Small intestine (tissue), 16 donors: ENCODE measurements at places on chromosomes 4 and X. TPM values are rescaled to one million over a fixed set of nuclear protein-coding genes. Genes with fewer than 3 reads are reported as not detected.

Gene PIN4
- polyA plus RNA-seq: 40.5 TPM

Gene GPR119
- polyA plus RNA-seq: not detected

Gene DOK7
- polyA plus RNA-seq: 0.28 TPM

Gene DRD5
- polyA plus RNA-seq: not detected

Gene AFF2
- polyA plus RNA-seq: not detected

Gene PFKFB1
- 0.41 TPM for polyA plus RNA-seq

DNA sequence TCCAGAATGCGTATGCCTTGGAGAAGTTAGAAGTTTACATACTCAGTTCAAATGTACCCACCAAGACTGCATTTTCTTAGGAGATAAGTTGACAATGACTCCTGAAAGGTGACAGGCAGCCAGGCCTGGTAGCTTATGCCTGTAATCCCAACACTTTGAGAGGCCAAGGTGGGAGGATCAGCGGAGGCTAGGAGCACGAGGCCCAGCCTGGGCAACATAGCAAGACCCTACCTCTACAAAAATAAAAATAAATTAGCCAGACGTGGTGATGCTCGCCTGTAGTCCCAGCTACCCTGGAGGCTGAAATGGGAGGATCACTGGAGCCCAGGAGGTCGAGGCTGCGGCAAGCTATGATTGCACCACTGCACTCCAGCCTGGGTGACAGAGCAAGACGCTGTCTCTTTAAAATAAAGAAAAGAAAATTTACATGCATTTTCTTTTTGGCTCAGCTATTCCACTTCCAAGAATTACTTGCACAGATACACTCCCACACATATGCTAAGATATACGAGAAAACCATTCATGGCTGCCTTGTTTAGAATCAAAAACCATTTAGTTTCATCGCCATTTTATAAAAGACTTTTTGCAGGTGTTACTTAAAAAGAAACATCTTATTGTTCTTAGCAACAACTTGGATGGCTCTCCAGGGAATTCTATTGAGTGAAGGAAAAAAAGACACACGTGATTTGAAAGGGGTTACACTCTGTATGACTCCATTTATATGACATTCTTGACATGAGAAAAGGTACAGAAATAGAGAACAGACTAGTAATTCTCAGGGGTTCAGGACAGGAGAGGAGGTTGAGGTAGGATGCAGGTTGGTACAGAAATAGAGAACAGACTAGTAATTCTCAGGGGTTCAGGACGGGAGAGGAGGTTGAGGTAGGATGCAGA is 66.3 kb downstream of the DHRSX start:
- H3K27ac ChIP-seq: no peak overlapping the region
- H3K4me1 ChIP-seq: no peaks in the 10 kb centered on the region
- no peaks in the 10 kb centered on the region for H3K27me3 ChIP-seq
- H3K4me3 ChIP-seq: no peak overlapping the region

DNA sequence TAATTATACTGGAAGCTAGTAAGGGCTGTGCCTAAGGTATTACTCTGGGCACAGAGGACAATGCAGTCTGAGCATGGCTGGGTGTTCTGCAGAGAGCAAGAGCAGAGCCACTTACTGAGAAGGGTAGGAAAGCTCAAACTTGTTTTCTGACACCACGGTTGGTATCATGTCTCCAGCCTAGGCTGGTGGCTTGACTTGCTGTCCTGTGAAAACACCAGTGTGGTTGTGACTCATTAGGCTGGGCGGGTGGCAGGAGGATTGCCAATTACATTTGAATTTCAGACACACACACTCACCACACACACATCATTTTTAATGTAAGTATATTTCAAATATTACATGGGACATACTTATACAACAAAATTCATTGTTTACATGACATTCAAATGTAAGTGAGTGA is 19.7 kb upstream of the MTM1 start:
- H3K27me3 ChIP-seq: no peaks in the 10 kb centered on the region
- no peaks in the 10 kb centered on the region for H3K36me3 ChIP-seq
- no peak overlapping the region for H3K4me3 ChIP-seq
- no peak overlapping the region for H3K27ac ChIP-seq
- H3K4me1 ChIP-seq: no peaks in the 10 kb centered on the region

- no peaks in the 10 kb centered on the region for H3K27me3 ChIP-seq
- no peak overlapping the region for H3K27ac ChIP-seq
- no peak overlapping the region for H3K4me3 ChIP-seq
These were observed 46.1 kb upstream of the MAGEC2 start for GRCh38 chrX:142251202-142251601.

GRCh38 chr4:37476256-37476655 is 209.9 kb downstream of the RELL1 start:
- peaks cover 22% of the 10 kb centered on the region for H3K4me1 ChIP-seq
- DNase-seq: no peak
- H3K27me3 ChIP-seq: no peaks in the 10 kb centered on the region
- no peak overlapping the region for H3K27ac ChIP-seq

DNA sequence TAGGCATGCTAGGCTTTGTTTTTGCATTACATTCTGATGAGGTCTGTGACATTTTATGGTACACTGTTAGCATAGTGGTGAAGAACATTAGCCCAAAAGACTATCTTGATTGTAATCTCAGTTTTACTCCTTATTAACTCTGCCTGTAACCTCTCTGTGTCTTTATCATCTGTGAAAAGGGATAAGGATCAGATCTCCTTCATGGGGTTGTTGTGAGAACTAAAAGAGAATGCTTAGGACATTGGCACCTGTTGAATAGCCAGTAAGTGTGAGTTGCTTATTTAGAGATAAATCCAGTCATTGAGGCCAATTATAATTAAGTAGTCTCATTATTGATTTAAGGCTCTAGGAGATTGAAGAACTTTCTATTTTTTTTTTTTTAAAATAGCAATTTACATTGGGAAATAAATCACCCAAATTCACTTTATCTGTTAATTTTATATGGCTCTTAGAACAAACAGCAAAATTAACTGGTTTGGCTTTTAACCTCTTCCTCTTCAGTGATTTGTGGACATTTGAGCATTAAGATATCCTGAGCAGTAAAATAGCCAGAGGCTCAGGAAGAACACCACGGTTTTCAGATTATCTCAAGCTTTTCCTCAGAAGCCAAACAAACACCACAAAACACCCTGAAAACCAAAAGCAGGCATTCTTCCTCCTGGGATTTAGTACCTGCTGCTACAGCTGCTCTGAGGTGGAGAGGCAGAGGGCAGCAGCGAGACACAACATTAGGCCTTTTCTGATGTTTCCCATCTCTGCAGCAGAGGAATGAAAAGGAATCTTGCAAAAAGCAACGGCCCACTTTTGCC is 192.9 kb downstream of the ARHGAP10 start:
- H3K27me3 ChIP-seq: no peaks in the 10 kb centered on the region
- H3K36me3 ChIP-seq: no peaks in the 10 kb centered on the region
- DNase-seq: peak; percentile 36
- no peaks in the 10 kb centered on the region for H3K4me1 ChIP-seq
- no peak overlapping the region for H3K27ac ChIP-seq
- H3K4me3 ChIP-seq: no peak overlapping the region

DNA sequence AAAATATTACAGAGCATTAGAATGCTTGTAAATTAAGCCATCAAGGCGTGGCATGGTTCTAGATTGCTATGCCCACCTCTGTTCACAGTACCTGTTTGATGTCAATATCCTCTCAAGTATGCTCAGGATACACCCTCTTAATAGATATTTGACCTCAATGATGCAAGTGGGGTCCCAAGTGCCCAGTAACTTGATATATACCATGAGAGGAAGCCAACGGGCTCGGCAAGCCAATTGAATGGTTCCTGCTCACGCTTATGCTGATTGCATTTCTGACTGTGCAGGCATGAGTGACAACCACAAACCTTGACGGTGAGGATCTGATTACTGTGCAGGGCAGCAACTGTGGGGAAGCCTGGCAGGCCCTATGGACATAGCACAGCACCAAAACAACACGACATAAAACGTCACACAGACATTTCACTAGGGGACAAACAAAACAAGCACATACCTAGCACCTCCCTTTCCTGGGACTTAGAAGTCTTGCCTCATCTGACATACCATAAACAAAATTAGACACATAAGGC is 179.1 kb upstream of the ETNPPL start:
- H3K4me3 ChIP-seq: no peak overlapping the region
- no peaks in the 10 kb centered on the region for H3K4me1 ChIP-seq
- peaks cover 1% of the 10 kb centered on the region for H3K27me3 ChIP-seq
- no peak for DNase-seq
- H3K27ac ChIP-seq: no peak overlapping the region
- H3K36me3 ChIP-seq: no peaks in the 10 kb centered on the region

DNA sequence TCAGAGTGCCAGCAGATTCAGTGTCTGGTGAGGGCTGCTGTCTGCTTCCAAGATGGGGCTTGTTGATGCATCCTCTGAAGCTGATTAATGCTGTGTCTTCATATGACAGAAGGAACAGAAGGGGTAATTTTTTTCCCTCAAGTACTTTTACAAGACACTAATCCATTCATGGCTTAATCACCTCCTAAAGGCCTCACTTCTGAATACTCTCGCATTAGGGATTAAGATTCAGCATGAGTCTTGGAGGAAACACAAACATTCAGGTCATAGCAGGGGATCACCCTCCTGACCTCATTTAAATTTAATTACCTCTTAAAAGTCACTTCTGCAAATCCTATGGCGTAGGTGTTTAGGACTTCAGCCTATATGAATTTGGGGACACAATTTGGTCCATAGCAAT is 1145.5 kb upstream of the PCDH10 start:
- DNase-seq: no peak
- H3K27me3 ChIP-seq: no peaks in the 10 kb centered on the region
- H3K27ac ChIP-seq: no peak overlapping the region

DNA sequence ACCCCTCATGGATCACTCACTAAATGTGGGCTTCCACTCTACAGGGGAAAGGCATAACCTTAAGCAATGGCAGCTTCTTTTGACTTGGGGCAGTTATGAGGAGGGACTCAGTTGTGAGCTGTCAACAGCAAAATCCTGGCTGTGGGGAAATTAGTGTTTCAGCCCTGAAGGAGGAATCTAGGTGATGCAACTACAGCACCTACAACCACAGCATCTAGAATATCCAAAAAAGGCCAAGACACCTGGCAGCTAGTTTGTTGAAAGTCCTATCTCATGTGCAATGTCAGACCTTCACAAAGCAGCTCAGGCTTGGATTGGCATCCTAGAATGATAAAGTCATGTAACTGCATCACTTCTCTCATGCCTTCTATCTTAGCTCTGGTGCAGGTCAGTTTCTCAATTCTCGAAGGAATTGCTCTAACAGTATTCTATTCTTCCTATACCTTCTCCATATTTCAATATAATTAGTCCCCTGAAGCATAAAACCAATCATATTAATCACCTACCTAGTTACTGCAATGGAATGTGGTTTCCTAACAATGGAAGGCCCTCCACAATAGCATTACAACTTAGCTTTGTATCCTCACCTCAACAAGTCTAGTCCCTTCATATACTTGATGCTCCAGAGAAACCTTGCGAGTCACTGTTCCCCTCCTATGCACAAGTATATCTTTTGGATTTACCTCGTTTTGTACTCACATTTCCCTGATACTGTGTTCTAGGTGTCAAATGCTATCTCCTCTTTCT is 5.5 kb upstream of the ANTXR2 start:
- H3K4me3 ChIP-seq: no peak overlapping the region
- no peaks in the 10 kb centered on the region for H3K27me3 ChIP-seq
- DNase-seq: no peak

GRCh38 chrX:103839404-103839803 is 7.3 kb upstream of the RAB9B start:
- no peak overlapping the region for H3K27ac ChIP-seq
- no peak for DNase-seq
- no peaks in the 10 kb centered on the region for H3K4me1 ChIP-seq
- H3K36me3 ChIP-seq: no peaks in the 10 kb centered on the region
- no peak overlapping the region for H3K4me3 ChIP-seq
